Spleen (tissue), 13 donors: ENCODE measurements at places on chromosomes 16 and 17.
A peak's percentile ranks its signal among the peaks of the same experiment; 100 is the strongest.

DNA sequence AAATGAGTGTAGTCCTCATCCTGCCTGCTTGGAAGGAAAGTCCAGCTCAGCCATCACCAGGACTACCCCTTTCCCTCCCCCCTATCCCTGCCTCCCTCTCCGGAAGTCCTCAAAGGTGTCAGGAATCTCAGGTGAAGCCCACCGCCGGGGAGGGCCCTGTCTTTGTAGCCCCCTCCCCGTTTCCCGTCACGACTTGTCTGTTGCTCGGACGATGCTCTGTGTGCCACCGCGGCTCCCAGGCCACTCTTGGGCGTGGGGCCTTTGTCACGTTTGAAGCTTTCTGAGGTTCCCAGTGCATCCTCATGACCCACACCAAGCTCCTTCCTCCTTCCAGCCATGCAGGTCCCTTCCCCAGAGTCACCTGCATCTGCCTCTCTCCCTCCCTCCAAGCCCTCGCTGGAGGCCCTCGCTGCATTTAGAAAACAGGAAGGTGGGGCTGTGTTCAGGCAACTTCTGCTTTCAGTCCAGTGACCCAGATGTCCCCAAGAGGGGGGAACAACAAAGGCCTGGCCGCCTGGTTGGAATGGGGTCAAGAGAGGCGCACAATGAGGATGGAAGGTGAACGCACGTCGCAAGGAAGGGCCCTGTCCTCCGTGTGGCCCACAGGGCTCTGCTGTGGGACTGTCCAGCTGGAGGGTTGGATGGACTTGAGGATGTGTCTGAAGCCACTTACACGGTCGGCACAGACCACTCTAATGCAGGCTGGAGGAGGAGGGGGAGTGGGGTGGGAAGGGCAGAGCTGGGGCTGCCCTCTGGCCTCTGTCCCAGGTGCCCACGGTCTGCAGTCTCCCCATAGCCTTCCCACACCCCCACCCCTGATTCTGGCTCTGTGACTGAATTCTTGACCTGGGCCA is 59.9 kb downstream of the OR1D5 start:
- peak; percentile 90 for DNase-seq

- peak; percentile 72 for DNase-seq
Observed at GRCh38 chr16:2533912-2534311, 2.7 kb upstream of the CEMP1 start.

DNA sequence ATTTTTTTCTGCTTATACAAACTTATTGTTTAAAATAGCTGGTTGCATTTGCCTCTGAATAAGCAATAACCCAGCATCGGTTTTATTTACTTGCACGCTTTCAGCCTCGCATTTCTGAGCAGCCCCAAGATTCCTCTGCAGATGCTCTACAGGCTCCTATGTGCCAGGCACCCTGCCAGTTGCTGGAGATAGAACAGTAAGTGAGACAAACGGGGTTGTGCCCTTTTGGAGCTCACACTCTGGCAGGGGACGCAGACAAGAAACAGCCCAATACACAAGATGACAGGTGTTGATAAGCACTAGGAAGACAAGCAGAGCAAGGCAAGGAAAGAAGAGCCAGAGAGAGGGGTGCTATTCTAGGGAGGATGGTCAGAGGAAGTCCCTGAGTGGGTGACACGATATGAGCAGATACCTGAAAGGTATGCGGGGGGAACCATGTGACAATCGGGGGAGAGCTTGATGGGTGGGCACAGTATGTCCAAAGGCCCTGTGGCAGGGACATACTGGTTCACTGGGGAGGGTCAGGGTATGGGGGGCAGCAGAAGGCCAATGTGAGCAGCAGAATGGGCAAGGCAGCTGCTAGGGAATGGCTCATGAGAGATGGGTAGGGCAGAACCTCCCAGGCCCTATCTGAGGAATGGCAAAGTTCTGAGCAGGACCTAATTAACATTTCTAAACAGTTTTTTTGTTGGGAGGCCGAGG is 18.7 kb upstream of the ADORA2B start:
- peak; percentile 40 for DNase-seq

GRCh38 chr16:50548125-50548908 is at the start of gene NKD1:
NKD1 (plus strand) TSS chr16:50548396; CDS start chr16:50548554, 158 bp downstream.
- DNase-seq: peak; percentile 90

DNA sequence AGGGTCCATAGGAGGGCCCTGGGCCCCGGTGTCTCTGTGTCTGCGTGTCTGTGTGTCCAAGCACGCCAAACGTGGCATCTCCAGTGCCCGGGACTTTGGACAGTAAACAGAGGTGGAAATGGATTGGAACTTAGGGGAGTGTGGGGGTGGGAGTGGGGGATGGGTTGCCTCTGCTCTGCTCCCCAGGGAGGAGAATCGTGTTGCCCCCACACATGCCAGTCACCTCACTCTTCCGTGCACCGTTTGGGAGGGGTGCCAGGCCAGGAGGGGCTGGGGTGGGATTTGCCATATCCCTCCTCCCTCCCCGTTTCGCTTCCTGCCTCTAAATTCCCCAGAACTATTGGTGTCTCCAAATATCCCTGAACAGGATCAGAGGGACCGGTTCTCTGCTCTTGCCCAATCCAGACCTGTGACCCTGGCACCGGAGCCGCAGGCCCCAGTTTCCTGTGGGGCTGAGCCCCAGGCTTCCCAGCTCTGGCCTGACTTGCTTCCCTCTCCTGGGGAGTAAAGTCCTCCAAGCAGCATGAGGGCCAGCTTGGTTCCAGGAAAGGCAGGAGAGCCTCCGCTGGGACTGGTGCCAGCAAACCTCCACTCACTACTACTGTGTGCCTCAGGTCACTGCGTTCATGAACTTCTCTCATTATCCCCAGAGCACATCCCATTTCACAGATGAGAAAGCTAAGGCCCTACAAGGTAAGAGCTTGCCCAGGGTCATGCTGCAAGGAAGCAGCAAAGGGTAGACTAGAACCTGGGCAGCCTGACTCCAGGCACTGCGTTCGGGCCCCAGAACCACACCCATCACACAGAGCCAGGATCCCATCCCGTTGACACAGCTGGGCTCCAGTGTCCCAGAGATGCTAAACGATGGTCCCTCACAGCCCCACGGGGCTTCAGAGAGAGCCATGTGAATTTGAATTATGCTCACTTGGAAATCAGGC is at the start of gene ASGR1:
ASGR1 (minus strand) TSS at position 54 of the 938 bp plus-strand sequence. CDS start 807 bp downstream, outside the sequence.
- no peak for DNase-seq

DNA sequence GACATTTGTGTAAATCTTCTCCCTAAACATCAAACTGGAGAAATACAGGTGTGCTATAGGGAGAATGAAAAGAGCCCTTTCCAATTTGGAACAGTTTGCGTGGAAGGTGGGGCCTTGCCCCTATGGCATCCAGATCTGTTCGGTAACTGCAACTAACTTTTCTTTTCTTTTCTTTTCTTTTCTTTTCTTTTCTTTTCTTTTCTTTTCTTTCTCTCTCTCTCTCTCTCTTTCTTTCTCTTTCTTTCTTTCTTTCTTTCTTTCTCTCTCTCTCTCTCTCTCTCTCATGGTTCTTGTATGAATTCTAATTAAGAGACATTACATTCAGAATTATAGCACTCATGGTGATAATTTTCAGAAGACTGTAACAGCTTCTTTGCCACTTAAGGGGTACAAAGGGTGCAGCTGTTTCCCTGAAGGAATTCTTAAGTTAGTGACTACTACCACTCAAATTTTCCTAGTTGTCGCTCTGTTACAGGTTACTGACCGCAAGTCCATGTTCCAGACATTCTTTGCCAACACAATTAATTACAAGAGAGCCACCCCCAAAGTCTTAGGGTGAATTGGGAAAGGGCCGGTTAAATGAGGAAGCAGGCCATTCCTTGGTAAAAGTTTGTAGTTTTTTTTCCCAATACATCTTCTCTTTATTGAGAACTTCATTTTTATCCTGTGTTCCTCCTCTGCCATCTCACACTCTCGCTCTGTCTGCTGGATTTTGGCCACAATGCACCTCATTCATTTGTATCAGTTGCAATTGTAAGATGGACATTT is 69.8 kb downstream of the KSR1 start:
- DNase-seq: no peak

DNA sequence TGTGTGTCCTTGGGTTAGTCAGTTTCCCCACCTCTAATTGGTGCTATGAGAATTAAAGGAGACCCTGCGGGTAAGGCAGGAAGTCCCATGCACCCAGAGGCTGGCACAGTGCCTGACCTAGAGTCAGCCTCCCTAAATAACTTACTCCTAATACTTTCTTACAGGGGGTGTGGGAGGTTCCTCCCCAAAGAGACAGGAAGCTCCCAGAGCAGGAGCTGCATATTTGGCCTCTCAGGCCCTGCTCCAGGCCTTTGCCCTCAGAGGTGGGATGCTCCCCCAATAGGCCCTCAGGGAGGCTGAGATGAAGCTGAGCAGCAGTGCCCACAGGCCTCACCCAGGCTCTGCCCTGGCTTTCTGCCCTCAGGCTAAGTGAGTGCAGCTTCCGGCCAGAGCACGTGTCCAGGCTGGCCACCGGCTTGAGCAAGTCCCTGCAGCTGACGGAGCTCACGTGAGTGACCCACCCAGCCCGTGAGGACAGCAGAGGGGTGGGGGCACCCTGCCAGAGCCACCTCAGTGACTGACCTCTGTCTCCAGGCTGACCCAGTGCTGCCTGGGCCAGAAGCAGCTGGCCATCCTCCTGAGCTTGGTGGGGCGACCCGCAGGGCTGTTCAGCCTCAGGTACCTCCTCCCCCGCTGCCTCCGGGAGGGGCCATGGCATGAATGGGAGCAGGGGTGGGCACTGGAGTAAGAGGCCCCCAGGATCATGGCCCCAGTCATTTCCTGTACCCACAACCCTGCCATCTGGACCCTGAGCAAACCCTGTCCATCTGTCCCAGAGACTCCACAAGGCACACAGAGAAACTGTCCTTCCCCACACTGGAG is 31.1 kb upstream of the CPNE2 start:
- peak; percentile 87 for DNase-seq

DNA sequence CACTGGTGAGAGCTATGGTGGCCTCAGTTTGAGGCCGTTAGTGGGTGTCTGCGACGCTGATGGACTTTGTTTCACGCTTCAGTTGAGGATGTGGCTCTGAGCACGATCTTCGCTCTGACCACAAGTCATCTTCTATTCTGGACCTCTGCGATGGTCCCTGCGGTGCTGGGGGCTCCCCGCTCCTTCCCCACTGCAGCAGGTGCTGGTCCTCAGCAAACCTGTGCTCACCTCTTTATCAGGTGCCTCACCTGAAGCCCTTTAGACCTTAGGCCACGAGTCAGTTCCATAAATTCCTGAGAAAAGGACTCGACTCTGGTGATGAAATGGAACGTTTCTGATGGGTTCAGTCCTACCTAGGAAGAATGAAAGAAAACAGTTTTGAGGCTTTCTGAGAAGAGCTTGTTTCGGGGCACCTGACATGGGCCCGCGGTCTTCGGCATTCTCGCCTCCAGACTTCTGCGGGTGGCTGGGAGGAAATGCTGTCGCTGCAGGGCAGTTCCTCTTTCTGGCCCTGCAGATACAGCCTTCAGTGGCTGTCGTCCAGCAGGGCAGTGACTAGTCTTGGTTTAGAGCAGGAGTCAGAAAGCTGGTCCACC is 4.7 kb downstream of the KCTD5 start:
- DNase-seq: peak; percentile 92

DNA sequence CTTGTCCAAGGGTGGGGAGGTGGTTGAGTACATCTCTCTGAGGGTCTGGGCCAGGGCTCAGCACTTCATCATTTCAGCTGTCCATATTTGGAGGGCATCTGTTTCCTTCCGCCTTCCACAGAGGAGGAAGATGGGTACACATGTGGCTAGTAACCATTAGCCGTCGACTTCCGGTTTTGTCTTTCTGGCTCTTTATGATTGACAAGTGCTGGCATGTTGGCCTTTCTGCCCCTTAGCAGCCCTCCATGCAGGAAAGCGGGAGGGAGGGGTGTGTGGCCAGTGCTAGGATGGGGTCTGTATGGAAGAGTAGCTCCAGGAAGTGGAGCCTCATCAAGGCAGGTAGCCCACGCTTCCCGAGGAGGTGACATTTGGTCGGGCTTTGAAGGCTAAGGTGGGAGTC is 69.6 kb downstream of the RAI1 start:
- peak; percentile 84 for DNase-seq

DNA sequence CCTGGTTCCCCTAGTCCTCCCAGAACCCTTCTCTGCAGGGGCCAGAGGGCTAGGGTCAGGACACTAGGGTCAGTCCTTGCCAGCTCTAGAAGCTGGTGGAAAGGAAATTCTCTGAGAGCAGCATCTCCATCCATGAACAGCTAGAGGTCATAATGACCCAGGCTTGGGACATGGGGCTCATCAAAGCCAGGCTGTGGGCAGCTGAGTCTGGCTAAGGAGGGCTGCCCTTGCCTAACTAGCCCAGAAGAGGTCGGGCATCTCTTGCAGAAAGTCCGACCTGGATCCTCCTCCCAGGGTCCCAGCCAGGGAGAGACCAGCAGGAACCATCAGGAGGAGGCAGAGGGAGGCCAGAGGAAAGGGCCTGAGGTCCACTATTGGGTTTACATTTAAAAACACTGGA is 4.3 kb downstream of the MPO start:
- DNase-seq: peak; percentile 32

DNA sequence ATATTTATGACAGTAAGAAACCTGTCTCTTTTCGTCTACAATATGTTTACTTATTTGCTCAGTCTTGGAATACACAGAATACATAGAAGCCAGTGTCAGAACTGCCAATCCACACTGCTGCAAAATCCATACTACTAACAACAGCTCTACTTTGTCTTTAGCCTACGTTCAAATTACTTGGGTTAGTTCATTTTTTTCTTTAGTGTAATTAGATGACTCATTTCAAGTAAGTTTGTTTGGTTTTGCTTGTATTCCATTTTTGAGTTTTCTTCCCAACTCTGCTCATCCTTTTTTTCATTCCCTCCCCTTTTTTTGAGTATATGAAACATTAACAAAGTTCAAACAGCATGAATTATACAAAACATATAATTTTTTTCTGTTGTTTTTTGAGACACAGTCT is 16.9 kb downstream of the CMC2 start:
- no peak for DNase-seq

DNA sequence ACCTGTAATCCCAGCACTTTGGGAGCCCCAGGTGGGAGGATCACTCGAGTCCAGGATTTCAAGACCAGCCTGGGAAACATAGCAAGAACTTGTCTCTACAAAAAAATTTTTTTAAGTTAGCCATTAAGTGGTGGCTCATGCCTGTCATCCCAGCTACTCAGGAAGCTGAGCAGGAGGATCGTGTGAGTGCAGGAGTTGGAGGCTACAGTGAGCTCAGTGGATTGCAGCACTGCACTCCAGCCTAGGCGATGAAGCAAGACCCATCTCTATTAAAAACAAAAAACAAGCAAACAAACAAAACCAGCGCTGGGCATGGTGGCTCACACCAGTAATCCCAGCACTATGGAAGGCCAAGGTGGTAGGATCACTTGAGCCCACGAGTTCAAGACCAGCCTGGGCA is 38.0 kb downstream of the HEATR3 start:
- DNase-seq: no peak

DNA sequence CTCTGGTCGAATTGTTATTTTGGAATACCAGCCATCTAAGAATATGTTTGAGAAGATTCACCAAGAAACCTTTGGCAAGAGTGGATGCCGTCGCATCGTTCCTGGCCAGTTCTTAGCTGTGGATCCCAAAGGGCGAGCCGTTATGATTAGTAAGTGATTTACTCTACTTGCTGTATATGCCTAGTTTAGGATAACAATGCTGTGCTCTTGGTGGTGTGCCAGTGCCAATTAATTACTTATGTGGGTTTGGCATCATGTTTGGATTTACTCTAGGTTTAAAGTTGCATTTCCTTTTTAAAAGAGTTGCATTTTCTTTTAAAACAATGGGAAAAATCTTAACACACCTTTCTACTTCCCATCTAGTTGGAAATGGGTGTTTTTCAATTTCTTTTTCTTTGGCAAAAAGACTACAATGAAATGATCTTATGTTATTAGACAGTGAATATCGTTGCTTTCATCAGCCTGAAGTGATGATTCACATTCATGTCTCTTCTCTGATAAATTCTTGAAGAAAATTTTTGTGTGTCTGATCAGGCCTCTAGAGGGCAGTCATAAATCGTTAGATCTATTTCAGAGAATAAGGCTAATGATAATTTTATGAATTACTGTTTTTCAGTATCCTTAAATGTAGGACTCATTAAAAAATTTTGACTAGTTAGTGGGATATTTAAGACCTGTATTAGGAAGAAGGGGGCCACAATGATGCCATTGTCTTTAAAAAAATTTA is 5.6 kb downstream of the SF3B3 start:
- no peak for DNase-seq
